ENCODE measurements at places on chromosomes 6 and 20.

GRCh38 chr20:3798908-3799248 is 2.8 kb downstream of the CDC25B start:
- no peak for DNase-seq

- no peak for DNase-seq
Observed at GRCh38 chr6:111080698-111081097, 6.6 kb upstream of the SLC16A10 start.

DNA sequence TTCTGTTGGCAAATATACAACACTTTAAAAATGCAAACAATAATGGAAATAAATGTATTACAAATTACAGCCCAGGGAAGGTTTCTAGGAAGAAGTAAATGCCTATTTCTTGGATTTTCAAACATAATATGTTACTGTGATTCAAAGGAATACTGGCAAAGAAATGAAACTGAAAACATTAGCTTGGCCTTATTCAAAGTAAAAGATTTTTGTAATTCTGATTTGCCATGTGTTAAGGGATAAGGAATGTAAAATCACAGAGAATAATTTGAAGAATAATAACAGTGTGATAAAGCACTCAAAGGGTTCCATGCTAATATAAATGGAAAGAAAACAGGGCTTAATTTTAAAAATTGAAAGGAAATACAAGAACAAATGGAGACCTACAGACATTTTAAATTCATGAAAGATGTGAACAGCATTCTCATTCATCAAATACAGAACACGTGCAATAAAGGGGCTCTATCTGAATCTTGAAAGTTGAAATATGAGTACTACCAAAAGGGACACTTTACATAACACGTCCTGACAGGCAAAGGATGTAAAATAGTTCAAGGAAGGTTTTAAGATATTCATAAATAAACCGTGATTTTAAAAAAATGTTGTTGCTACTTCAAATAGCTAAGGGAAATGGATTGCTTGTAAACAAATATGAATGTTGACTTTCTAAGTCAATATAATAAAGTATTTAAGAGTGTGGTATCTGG is 138.1 kb downstream of the RFPL4B start:
- DNase-seq = no peak

DNA sequence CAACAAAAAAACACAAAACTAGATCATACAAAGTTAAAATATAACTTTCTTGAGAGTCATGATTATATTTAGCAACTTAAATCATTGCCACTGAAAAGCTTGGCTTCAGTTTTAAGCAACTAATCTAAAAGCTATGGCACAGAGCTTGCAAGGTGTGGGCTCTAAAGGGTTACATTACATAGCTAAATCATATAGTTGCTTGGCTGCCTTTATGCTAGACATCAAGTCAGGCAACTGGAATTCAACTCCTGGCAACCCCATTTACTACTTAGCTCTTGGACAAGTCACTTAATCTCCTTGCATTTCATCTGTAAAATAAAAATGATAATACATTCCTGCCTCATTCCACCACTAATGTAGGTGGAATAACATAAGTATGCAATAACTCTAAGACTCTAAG is 40.9 kb upstream of the GCM1 start:
- DNase-seq = no peak

- DNase-seq = no peak
Observed at GRCh38 chr6:78436335-78436734, 431.0 kb upstream of the IRAK1BP1 start.

DNA sequence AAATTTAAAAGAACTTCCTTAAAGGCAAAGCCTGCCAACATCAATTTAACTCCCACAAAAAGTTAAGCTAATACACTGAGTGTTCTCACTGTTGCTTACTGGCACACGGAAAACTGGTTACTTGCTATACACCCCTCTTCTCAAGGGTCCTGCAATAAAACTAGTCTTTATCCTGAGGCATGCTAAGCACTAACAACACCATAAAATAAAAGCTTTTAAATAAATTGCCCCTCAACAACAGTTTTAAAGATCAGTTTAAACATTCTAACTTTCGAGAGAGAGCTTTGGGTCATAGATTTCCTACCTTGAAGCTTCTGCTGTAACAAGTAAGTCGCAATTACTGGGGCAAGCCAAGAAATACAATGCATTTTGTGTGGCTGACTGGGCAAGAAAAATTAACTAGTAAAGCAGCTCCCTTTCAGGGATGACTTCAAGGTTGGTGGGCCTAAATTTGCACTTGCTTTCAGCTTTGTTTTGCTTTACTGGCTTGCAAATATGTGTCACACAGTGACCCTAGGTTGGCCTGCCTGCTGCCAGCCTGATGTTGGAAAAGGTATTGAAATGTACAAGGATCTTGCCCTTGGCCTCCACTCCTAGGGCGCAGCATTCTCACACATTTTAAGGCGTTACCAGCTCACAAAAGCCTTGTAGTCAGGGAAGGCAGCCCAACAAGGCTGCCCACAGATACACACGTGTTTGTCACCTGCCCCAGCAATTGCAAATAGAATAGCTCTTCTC is 4.0 kb upstream of the HEY2 start:
- no peak for DNase-seq

GRCh38 chr6:10256113-10256690 is 158.7 kb downstream of the TFAP2A start:
- DNase-seq = no peak

DNA sequence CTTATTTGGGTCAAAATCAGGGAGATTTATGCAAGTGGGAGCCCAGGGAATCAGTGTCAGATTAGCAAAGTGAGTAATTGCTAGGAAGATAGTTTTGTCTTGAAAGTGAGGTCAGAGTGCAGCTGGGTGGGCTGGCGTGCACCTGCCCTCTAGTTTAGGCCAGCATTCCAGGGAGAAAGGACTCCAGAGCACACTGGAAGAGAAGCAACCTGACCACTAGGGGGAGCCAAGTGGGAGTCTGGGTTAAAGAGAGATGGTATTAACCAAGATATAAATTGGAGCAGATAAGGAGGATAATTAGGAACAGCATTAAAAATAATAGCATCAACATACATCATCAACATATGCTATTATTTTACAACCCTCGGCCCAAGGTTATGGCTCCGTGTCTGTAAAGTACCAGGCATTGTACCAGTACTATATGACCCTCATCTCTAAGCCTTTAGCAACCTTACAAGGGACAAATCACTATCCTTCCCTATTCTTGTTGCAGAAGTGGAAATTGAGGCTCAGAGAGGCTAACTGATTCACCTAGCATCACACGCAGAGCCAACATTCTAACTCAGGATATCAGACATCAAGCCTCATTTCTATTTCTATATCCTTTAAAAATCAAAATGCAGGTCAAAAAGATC is 57.8 kb downstream of the SLC2A10 start:
- no peak for DNase-seq

DNA sequence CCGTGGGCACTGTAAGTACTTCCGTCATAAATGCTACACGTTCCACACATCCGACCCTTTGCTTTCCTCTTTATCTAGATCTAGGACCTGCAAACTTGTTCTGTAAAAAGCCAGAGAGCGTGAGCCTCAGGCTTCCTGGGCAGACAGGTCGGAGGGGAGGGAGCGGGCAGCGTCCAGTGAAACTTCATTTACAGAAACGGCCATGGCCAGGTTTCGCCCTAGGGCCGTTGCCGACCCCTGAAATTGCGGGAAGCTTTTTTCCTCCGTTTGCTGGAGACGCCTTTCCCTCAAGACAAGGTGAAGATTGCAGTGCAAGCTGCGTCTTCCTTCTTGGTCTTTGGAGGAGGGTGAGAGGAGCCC is 155.4 kb downstream of the DLL1 start:
- no peak for DNase-seq
